ENCODE measurements at places on chromosomes 13 and 19. TPM values are rescaled to one million over a fixed set of nuclear protein-coding genes. Genes with fewer than 3 reads are reported as not detected.

GRCh38 chr13:38671980-38672379 is 14.9 kb upstream of the FREM2 start:
- DNase-seq = no peak
- H3K4me1 ChIP-seq = peaks cover 9% of the 10 kb centered on the region
- H3K36me3 ChIP-seq = no peaks in the 10 kb centered on the region
- H3K27ac ChIP-seq = no peak overlapping the region
- no peak overlapping the region for H3K4me3 ChIP-seq

The ZNF615 gene
- total RNA-seq = 11.9 TPM

GRCh38 chr13:114100446-114101357 is 31.7 kb downstream of the RASA3 start:
- peaks cover 10% of the 10 kb centered on the region for H3K4me1 ChIP-seq
- peak overlapping the region; percentile 53 for H3K27ac ChIP-seq
- DNase-seq = peak; percentile 9
- no peak overlapping the region for H3K4me3 ChIP-seq
- H3K36me3 ChIP-seq = peaks cover 3% of the 10 kb centered on the region

The NHLRC3 gene
- 18.8 TPM for total RNA-seq

The GPR4 gene
- total RNA-seq = 0.48 TPM

The PHLDB3 gene
- 14.8 TPM for total RNA-seq

The PTPRH gene
- total RNA-seq = 0.63 TPM

DNA sequence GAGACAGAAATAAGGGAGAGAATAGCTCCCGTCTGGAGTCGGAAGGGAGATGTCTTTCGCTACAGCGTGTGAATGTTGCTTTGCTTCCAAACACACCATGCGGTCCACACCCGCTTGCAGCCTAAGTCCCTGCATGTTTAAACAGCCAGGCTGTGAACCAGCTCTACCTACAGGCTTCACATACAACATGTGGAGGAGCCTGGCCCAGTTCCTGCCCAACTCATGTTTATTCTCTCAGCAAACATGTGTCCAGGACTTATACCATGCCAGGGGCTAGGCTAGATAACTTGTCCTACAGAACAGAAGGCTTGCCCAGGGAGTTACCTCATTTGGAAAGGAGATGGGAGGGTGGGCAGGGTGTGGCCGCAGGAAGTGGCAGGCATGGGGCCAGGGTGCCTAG is 181.5 kb downstream of the FOXO1 start:
- H3K27ac ChIP-seq = 0 out of 2 replicates have a peak overlapping the region, but pooled peaks have one; percentile 12
- H3K4me3 ChIP-seq = no peak overlapping the region
- DNase-seq = no peak
- H3K36me3 ChIP-seq = no peaks in the 10 kb centered on the region

DNA sequence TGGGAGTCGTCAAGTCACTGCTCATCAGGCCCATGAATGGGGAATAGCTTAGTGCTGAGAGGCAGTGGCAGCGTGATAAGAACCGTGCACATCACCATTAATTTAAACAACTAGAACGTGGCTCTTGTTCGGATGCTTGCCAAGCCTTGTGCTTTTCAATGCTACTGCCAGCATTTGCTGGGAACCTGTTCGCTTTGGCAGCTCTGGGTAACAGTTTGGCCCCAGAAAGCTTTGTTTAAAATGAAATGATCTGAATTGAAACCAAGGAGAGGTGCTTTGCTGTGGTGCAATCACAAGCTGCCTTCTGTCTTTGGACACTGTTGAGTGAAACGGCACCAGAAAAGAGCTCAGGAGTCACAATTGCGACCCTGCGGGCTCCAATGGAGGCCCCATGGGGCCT is 53.5 kb upstream of the OLFM4 start:
- no peaks in the 10 kb centered on the region for H3K27me3 ChIP-seq
- DNase-seq = no peak
- H3K4me1 ChIP-seq = peaks cover 13% of the 10 kb centered on the region
- no peak overlapping the region for H3K27ac ChIP-seq
- H3K36me3 ChIP-seq = no peaks in the 10 kb centered on the region

GRCh38 chr13:79295906-79296706 is 109.9 kb downstream of the RBM26 start:
- peaks cover 3% of the 10 kb centered on the region for H3K27me3 ChIP-seq
- DNase-seq = no peak
- H3K4me3 ChIP-seq = no peak overlapping the region
- no peak overlapping the region for H3K27ac ChIP-seq

The HPN gene
- 34.6 TPM for total RNA-seq

The HIF3A gene
- 31.8 TPM for total RNA-seq

DNA sequence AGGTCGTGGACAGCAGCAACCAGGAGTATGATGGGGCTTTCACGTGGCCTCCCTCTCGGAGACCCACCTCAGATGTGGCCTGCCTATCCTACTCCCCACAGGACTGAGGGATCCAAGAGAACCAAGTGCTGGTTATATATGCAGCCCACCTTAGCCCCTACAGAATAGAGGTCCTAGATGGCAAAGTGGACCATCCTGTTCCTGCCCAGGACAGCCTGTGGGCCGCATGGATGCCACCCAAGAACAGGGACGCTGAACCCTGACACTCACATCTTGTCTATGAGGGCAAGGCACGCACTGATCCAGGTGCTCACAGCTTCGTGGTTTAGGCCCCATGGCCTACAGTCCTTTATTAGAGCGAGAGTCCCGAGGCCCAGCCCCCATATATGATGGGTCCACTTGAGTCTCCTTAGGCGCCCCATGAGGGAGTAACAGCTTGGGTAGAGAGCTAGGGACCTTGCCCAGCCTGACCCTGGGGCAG is 1.5 kb upstream of the SLC27A5 start:
- peaks cover 21% of the 10 kb centered on the region for H3K4me1 ChIP-seq
- H3K27me3 ChIP-seq = peaks cover 12% of the 10 kb centered on the region
- H3K4me3 ChIP-seq = no peak overlapping the region
- H3K36me3 ChIP-seq = peaks cover 5% of the 10 kb centered on the region

- peak; percentile 79 for DNase-seq
- no peaks in the 10 kb centered on the region for H3K36me3 ChIP-seq
- H3K27ac ChIP-seq = no peak overlapping the region
- peaks cover 15% of the 10 kb centered on the region for H3K4me1 ChIP-seq
- no peaks in the 10 kb centered on the region for H3K27me3 ChIP-seq
- no peak overlapping the region for H3K4me3 ChIP-seq
Measured at GRCh38 chr19:31054430-31054829, 294.8 kb downstream of the TSHZ3 start.

The SNRPD2 gene
- total RNA-seq = 792 TPM

DNA sequence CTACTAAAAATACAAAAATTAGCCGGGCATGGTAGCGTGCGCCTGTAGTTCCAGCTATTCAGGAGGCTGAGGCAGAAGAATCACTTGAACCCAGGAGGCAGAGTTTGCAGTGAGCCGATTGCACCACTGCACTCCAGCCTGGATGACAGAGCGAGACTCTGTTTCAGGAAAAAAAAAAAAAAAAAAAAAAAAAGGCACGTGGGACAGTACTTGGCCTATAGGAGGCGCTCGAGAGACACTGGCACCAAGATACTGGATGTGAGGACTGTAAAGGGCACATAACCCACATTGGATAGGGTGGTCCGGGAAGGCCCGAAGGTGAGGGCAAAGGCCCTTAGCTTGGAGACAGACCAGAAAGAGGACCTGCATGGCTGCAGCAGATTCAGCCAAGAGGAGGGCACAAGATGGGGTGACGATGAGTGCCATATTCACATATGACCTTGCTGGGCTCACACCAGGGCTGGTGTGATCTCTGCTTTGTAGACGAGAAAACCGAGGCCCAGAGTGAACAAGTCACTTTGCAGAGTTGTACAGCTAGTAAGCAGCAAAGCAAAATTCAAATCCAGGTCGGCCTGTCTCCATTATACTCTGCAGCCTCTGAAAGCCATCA is 89.4 kb downstream of the DPF1 start:
- H3K4me3 ChIP-seq = no peak overlapping the region
- H3K4me1 ChIP-seq = peaks cover 17% of the 10 kb centered on the region
- peak; percentile 58 for DNase-seq
- H3K27ac ChIP-seq = no peak overlapping the region
- H3K27me3 ChIP-seq = no peaks in the 10 kb centered on the region

The ZNF211 gene
- 14.3 TPM for total RNA-seq

DNA sequence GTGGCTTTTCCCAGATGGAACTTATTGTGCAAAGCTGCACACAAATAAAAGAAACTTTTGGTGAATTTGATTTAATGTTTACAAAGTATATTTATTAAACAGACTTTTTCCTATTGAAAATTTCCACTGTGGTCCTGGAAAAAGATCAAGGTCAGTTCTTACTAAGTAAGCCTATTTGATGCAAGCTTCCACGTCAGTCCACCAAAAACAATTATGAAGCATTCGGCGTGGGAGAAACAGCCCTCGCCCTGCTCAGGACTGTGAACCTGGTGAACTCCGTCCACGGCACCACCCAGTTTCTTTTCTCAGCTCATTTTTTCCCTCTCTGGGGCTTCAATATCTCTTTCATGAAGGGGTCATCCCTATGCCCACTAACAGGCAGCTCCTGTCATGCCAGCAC is 149.8 kb downstream of the EFNB2 start:
- H3K27me3 ChIP-seq = no peaks in the 10 kb centered on the region
- no peak for DNase-seq
- H3K4me1 ChIP-seq = peaks cover 26% of the 10 kb centered on the region
- H3K27ac ChIP-seq = no peak overlapping the region

- DNase-seq = no peak
- H3K4me3 ChIP-seq = no peak overlapping the region
- no peaks in the 10 kb centered on the region for H3K27me3 ChIP-seq
- H3K4me1 ChIP-seq = no peaks in the 10 kb centered on the region
- H3K36me3 ChIP-seq = no peaks in the 10 kb centered on the region
Measured at GRCh38 chr13:99150575-99151361, 49.9 kb upstream of the UBAC2 start.

- H3K36me3 ChIP-seq = no peaks in the 10 kb centered on the region
- H3K27ac ChIP-seq = no peak overlapping the region
- peaks cover 71% of the 10 kb centered on the region for H3K4me1 ChIP-seq
Measured at GRCh38 chr19:13022859-13023636, 27.8 kb downstream of the NFIX start.

DNA sequence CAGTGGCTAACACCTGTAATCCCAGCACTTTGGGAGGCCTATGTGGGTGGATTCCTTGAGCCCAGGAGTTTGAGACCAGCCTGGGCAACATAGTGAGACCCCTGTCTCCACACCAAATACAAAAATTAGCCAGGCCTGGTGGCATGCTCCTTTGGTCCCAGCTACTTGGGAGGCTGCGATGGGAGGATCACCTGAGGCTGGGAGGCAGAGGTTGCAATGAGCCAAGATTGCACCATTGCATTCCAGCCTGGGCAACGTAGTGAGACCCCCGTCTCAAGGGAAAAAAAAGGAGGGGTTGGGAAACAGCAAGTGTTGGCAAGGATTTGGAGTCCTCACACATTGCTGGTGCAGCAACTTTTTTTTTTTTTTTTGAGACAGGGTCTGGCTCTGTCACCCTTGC is 19.2 kb downstream of the SPTBN4 start:
- H3K4me1 ChIP-seq = peaks cover 5% of the 10 kb centered on the region
- H3K27me3 ChIP-seq = peaks cover 37% of the 10 kb centered on the region
- H3K36me3 ChIP-seq = no peaks in the 10 kb centered on the region

The FGF22 gene
- 1.4 TPM for total RNA-seq

DNA sequence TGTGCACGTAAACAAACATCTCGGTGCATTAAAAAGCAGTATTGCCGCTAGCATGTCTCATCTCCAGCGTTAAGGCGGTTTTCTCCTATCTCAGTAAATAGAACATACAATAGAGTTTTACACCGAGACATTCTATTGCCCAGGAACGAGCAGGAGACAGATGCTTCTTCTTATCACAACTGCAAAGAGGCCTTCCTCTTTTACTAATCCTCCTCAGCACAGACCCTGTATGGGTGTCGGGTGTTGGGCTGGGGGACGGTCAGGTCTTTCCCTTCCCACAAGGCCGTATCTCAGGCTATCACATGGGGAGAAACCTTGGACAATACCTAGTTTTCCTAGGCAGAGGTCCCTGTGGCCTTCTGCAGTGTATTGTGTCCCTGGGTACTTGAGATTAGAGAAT is 21.2 kb downstream of the ZNF233 start:
- peaks cover 54% of the 10 kb centered on the region for H3K36me3 ChIP-seq
- peaks cover 4% of the 10 kb centered on the region for H3K27me3 ChIP-seq
- no peak overlapping the region for H3K4me3 ChIP-seq

GRCh38 chr13:82797876-82798275 is 1084.4 kb downstream of the SLITRK1 start:
- no peak overlapping the region for H3K27ac ChIP-seq
- no peak for DNase-seq
- H3K36me3 ChIP-seq = no peaks in the 10 kb centered on the region
- no peak overlapping the region for H3K4me3 ChIP-seq
- H3K4me1 ChIP-seq = peaks cover 20% of the 10 kb centered on the region

DNA sequence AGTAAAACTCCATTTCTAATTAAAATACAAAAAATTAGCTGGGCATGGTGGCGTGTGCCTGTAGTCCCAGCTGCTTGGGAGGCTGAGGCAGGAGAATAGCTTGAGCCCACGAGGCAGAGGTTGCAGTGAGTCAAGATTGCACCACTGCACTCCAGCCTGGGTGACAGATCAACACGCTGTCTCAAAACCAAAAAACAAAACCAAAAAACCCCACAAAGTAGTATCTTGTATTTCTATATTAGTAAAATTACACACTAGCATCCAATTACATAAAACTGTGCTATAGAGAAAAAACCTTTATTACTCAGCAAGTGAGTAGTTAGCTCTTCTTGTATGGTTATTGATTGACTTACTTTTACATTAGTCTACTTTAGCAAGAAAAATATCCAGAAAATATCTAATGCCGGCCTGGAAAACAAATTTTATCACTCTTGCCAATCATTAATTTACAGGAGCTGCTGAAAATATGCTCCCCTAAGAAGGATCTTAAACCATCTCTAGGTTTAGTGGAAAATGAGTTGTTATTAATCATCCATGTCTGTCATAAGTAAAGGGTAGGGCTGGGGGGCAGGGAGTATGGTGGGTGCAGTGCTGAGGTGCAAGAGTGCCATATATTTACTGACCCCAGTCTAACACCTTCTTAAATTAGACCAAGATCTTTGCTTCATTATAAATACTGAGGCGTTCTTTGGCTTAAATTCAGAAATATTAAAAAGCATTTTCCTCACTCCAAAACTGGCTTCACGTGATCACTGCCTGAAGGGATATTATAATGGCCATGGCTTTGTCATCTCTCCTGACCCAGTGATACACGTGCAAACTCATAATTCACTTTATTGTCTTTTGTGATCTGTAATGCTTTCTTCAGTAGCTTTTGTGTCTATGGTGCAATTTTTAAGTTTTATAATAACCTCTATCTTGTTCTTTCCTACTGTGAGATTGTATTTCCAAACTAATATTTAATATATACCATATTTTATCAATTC is 44.1 kb downstream of the UBL3 start:
- H3K4me3 ChIP-seq = no peak overlapping the region
- peaks cover 15% of the 10 kb centered on the region for H3K4me1 ChIP-seq
- no peak for DNase-seq
- no peak overlapping the region for H3K27ac ChIP-seq
- H3K27me3 ChIP-seq = no peaks in the 10 kb centered on the region

The ZNF460 gene
- 50.8 TPM for total RNA-seq

GRCh38 chr13:113793718-113794085 is 34.7 kb downstream of the TMEM255B start:
- peak overlapping the region; percentile 33 for H3K27ac ChIP-seq
- 0 out of 2 replicates have a peak, but pooled peaks cover 2% of the 10 kb centered on the region for H3K4me1 ChIP-seq
- H3K4me3 ChIP-seq = no peak overlapping the region
- no peak for DNase-seq
- no peaks in the 10 kb centered on the region for H3K36me3 ChIP-seq
- no peaks in the 10 kb centered on the region for H3K27me3 ChIP-seq

GRCh38 chr13:49052813-49053212 is 77.1 kb downstream of the FNDC3A start:
- no peak overlapping the region for H3K27ac ChIP-seq
- no peak overlapping the region for H3K4me3 ChIP-seq
- DNase-seq = no peak
- H3K36me3 ChIP-seq = peaks cover 28% of the 10 kb centered on the region
- H3K4me1 ChIP-seq = peaks cover 42% of the 10 kb centered on the region
- no peaks in the 10 kb centered on the region for H3K27me3 ChIP-seq

Measured in WTC11 (cell line).